NCI-H524 (cell line): ENCODE measurements at places on chromosomes 7 and 10.

DNA sequence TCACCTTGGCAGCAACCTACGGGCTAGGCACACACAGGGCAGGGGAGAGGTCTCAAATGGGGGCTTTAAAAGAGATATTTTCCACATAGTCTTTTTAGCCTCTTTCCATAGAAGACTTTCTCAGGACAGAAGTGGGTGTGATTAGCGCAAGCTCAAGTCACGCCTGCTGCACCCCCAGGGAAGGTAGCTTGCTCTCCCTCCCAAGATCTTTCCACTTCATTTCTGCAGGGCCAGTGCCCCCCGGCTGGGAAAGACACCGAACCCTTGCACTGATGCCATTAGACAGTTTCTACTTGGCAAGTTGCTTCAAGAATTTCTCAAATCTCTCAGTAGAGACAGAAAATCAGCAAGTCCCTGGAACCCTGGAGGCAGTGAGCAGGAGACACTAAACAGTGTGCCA, 19.4 kb downstream of the CHST15 start:
- DNase-seq: no peak

- peak; percentile 74 for DNase-seq
Measured at GRCh38 chr7:123431075-123431614, 103.2 kb downstream of the IQUB start.

GRCh38 chr10:11353006-11353896, 258.2 kb downstream of the USP6NL start:
- no peak for DNase-seq

GRCh38 chr10:133405272-133405671, 11.3 kb downstream of the MTG1 start:
- DNase-seq: no peak

GRCh38 chr7:106281585-106282318, 3.0 kb downstream of the NAMPT start:
- DNase-seq: no peak

GRCh38 chr7:55050281-55050680, 31.5 kb downstream of the EGFR start:
- peak; percentile 86 for DNase-seq

- DNase-seq: no peak
Measured at GRCh38 chr7:140896996-140897395, 27.7 kb downstream of the BRAF start.

DNA sequence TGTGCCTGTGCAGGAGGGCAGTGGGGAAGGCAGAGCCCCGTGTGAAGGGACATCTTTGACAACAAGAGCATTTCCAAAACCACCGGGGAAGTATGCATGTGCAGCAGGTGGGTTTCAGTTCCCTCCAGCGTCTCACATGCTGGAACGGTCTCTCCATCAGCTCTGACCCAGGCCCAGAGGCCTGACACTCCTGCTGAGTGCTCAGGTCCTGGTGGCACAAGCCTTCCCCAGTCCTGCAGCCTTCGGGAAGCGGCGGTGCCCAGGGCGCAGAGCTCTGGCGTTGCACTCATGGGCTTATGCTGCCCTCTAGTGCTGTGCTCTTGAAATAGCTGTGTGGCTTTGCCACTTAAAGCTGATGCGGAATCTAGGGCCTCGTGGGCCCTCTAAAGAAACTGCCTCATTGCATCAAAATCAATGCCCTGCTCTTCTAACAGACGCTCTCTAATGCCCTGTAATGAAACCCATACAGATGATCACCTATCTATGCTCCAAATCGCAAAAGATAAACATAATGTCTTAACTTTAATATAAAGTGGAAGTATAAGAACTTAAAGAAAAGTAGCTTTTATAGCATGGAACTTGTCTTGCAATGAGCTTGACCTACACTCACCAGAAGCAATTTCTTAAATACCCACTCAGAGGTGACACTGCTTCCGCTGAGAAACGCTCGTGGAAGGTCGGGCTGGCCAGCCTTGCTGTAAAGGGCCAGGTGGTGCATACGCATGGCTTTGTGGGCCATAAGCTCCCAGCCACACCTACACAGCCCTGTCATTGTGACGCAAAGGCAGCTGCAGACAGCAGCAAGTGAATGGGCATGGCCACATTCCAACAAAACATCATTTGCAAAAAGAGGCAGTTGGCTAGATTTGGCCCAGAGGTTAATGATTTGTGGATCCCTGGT, 38.6 kb downstream of the CLRN3 start:
- DNase-seq: peak; percentile 51

- DNase-seq: no peak
Measured at GRCh38 chr10:131851346-131851745, 49.5 kb upstream of the PPP2R2D start.
